ENCODE measurements at places on chromosomes 6 and 20.

DNA sequence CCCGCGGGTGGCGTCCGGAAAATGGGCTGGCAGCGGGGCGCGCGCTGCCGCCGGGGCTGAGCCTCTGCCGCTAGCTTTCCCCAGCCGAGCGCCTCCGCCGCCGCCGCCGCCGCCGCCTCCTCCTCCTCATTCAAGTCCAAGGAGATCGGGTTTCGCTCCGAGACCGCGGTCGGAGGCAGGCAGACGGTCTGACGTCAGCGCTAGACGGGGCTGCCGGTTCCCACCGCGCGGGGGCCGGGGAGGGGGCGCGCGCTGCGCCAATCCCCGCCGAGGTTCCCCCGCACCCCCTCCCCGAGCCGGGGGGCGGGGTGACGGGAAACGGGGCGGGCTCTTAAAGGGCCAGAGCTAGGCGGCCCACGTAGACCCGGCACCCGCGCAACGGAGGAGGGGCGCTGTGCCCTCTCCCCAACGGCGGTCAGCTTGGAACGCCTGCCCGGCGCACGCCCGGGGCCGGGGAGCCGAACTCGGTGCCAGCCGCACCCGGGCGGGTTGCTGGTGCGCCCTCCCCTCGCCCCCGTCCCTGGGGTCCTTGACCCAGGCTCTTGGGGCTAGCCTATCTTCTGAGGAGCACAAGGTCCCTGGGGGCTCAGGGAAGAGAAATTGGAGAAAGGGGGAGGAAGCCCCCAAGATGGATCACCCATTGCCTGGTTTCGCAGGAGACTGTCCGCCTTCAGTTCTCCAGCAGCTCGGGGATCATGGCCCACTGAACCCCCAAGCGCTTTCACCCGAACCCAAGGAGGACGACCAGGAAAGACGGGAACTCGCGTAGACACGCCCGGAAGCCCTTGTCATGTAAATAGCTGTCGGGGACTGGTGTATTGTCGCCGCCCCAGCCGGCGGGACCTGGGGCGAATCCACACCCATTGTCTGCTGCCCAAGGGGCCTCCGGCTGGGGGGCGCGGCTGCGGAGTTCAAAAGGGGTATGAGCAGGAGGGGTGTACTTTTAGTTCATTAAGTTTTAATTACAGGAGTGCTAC is at the start of gene PMEPA1:
PMEPA1 (minus strand) TSS at position 193 of the 977 bp plus-strand sequence. CDS start 433 bp downstream, outside the sequence.
- peak; percentile 97 for DNase-seq

- DNase-seq = no peak
Measured at GRCh38 chr20:43987531-43987930, 72.9 kb downstream of the TOX2 start.

DNA sequence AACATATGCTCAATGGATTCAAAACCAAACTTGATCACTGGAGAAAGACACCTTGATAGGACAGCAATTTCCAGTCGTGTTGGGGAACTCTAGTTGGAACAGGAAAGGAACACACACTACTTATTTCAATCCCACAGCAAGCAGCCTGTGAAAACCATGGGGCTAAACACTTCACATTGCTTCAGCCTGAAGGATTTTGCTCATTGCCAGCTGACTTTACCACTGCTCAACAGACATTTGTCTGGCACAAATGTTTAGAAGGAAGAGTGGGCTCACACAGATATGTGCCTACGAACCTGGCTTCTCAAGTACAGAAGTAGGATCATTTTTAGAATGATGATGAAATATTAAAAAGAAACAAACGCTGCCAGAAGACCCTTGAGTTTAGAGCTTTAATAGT is 598.1 kb downstream of the PHF3 start:
- DNase-seq = peak; percentile 10

DNA sequence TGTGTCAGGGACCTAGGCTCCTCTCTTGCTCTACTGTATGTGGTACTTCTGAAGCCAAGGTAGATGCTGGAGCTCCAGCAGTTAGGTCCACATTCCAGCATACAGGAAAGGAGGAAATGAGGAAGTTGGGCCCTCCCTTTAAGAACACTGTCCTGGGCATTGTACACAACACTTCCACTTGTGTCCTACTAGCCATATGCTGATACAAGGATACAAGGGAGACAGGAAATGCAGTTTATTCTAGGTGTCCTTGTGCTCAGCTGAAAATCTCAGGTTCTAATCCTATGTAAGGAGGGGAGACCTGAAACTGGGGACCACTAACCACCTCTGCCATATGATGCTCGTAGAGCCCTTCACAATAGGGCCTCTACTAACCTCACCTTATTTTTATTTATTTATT is 4.2 kb downstream of the TRIB3 start:
- DNase-seq = no peak

DNA sequence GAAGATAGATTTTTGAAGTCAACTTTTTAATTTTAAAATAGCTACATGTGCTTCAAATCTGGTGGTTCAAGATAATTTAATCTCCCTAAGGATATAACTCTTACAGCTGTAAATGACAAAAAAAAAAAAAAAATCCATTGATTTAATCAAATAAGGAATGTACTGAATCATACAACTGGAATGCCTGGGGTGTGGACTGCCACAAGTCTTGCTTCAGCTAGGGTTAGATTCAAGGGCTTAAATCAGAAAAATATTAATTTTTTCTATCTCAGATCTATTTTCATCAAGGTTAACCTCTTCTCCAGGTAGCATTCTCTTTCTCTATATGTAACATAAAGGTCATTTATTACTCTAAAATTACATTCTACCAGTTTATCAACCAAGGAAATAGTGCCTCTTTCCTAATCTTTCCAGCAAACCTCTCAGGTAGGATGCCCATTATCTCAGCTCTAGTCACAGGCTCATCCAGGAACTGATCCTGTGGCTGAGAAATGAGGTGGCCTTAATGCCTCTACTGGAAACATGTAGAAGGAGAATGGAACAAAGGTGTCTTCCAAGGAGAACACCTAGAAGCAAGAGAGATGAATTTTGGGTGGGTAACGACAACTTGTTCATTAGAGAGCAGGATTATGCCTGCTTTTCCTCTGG is 466.9 kb downstream of the CBLN4 start:
- DNase-seq = no peak

DNA sequence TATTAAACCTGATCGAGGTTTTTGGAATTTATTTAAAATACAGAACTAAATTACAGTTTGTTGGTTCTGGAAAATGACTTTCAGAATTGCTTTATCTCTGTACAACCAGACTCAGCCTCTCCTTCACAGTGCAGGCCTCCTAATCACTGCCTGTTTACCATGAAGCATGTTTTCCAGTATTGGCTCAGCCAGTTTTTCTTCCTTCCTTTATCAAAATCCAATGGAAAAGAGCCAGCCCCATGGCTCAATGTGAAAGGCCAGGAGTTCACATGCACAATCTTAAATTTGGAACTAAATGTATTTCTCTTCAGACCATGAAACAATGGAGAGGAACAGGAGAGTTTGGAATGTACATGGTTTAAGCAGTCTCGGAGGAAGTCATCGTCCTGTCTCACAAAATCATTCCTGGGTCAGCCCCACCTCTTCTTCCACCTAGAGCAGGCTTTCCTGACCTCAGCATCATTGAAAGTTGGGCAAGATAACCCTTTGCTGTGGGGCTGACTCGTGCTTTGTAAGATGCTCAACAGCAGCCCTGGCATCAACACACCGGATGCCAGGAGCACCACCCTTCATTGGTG is 680.9 kb upstream of the AGPAT4 start:
- no peak for DNase-seq

GRCh38 chr6:21383450-21384085 is 210.0 kb upstream of the SOX4 start:
- peak; percentile 83 for DNase-seq

GRCh38 chr20:51350941-51351631 is 191.4 kb downstream of the NFATC2 start:
- DNase-seq = no peak

DNA sequence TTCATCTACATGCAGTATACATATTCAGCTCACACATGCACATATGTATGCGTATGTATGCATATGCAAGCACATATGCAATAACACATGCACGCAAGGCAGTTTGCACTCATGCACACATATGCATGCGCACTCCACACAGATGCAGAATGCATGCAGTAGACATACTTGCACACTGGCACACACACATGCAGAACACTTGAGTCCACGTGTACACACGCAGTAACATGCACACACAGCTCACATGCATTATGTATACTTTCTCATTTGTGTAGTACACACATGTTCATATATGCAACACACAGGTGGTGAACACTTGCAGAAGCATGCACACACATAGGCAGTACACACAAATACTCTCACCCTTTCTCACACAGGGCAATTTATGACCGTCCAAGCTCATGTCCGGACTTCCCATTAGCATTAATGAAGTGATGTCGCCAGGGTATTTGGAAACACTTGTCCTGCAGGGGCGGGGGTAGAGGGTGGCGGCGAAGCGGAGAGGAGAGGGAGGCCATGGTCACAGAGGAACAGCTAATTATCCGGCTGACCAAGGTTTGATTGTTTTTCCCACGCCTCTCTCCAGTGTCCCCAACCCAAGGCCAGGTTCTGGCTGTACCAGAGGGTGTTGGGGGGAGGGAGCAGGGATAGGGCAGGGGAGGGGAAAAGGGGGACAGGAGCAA is 91.3 kb downstream of the VEGFA start:
- no peak for DNase-seq

- DNase-seq = no peak
Measured at GRCh38 chr6:109024784-109025183, 69.9 kb downstream of the SESN1 start.

- DNase-seq = no peak
Measured at GRCh38 chr20:1813674-1814635, 81.3 kb upstream of the SIRPA start.

DNA sequence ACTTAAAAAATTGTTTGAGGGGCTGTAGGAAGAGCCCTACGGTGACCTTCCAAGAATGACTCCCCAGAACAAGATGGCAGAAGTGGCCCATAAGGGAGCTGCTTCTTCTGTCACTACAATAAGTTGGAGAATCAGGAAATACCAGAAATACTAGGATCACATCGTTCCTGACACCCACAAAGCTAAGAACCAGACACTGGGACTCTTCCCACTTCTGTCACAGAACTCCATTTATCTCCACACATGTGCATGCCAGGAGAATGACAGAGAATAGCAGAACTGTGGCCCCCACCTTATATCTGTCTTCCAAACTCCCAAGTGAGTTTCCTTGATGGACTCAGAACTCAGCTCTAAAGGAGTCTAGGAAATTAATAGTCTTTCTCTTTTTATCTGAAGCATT is 54.6 kb upstream of the UBR2 start:
- DNase-seq = no peak

DNA sequence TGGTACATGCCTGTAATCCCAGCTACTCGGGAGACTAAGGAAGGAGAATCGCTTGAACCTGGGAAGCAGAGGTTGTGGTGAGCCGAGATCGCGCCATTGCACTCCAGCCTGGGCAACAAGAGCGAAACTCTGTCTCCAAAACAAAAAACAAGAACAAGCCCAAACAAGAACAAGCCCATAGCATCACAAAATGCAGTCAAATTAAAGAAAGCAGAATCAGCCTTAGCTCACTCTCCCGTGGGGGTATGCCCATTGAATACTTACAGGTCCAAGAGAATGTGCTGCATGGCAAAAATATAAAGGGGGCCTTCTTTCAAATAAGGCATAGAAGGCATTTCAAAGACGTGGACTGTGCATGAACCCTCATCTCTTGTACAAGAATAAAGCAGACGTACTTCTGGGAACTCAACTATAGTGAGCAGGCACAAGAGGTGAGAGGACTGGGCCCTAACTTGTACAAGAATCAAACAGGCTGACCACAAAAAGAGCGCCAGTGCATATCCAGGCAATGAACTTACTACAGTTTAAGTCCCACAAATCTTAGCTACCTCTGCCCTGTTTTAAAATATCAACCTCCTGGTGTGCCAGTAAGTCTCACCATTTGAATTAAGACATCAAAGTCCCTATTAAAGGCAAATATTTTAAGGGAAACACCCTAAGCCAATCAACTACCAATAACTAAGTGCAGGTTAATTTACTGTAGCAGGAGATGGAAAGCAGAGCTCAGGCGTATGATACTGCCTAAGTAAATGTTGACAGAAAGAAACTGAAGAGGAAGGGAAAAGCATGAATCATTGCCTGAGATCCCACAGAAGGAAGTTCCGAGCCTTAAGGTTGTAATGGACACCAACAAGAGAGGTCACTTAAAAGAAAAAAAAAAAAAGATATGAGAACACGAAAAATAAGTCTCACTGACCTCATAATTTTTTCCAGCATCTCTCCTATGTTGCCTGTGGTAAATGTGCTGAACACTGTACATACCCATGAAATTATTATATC is 37.4 kb downstream of the TOMM6 start:
- DNase-seq = no peak

DNA sequence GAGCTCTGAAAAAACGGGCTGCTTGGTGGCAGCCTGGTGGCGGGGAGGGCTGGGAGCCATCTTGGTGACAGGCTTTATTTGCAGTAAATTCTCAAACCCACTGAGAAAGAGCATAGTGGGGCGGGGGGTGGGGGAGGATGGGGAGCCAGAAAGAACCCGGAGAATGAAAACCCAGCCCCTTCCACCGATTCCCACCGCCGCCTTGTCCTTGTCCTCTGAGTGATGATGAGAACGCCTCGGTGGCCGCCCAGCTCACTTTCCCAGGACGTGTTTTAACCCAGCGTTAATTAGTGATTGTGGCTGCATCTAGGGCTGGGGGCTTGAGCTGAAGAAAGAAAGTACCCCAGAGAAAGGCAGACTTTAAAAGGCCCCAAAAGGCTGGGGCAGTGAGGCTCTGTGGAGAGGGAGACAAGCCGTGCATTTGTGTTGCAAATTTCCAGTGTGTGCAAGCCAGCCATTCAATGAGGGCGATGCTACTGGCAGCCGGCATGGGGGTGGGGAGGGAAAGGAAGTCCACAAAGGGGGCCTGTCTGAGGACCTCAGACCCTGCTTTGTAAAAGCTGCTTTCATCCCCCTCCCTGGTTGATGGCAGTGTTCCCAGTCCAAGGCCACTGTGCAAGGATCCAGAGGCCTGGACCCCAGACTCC is 6.2 kb upstream of the GHRH start:
- DNase-seq = peak; percentile 46

- DNase-seq = no peak
Measured at GRCh38 chr6:136729832-136730231, 62.4 kb downstream of the MAP3K5 start.

- DNase-seq = peak; percentile 91
Measured at GRCh38 chr6:110412360-110412759, 3.0 kb downstream of the DDO start.
